ENCODE measurements at places on chromosomes 5 and 9.
A peak's percentile ranks its signal among the peaks of the same experiment; 100 is the strongest.

GRCh38 chr5:76389513-76390154, 13.5 kb upstream of the IQGAP2 start:
- DNase-seq = no peak

DNA sequence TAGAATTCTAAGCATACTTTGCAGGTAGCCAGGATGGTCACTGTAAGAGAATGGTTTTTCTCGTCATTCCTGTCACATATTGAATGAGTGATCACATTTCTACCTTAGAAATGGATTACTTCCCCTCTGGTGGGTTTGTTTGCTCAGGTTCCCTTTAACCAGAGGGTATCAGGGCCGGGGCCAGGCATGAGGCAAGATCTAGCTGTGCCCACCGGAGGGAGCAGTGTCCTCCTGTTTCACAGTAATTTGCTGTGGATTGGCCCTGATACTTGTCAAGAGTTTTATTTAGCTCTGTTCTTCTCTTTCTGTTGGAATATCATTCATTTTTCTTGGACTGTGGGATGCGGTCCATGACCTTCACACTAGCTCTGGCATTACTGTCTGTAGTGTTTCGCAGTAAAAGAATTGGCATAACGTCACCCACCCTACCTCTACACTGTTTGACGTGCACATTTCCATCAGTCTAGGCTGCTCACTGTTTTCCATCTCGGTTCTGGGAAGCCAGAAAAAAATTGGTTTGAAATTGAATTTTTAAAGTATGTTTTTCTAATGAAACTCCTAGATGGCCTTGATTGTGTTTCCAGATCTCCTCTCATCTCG, 42.4 kb upstream of the ZBED3 start:
- peak; percentile 54 for DNase-seq

DNA sequence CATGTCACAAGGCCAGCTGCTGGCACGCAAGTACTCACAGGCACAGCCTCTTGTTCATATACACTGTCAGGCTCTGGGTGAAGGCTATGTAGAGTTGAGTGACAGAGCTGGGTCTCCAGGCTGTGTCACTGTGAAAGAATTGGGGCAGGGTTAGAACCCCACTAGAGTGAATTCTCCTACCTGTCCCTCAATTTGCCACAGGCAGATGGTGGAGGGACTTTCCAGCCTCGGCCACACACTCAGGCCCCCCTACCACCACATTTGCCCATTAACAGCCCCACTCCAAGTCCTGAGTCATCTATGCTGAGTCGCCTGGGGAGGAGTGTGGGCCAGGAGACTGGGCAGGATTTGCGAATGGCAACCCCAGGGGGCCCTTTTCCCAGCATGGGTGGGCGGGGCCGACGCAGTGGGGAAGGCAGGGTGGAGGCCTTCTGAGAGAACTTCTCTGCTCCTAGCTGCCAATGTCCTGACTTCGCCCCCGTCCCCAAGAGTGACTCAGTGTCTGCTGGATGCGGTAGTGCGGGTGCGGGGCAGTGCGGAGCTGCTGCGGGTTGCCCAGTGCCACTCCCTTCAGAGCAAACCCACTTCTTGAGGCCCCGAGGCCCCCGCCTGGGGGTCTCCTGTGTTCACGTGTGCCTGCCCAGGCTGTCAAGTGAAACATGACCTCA, 50.3 kb upstream of the PSD2 start:
- peak; percentile 82 for DNase-seq

DNA sequence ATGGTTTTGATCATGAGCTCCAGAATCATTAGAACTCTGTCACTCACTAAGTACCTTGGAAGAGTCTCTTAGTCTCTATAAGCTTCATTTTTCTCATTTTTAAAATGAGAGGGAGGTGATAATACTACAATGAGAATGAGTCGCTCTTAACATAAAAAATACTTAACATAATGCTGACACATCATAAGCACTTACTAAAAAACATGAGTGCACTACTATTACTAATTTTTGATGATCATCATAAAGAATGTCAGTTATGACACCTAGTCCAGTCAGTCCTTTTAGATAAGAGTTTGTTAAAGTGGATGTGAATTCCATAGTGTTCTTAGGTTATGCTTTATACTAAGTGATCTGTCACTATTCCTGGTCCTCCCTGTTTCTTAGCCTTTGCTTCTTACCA, 200.4 kb upstream of the SLC24A2 start:
- no peak for DNase-seq

DNA sequence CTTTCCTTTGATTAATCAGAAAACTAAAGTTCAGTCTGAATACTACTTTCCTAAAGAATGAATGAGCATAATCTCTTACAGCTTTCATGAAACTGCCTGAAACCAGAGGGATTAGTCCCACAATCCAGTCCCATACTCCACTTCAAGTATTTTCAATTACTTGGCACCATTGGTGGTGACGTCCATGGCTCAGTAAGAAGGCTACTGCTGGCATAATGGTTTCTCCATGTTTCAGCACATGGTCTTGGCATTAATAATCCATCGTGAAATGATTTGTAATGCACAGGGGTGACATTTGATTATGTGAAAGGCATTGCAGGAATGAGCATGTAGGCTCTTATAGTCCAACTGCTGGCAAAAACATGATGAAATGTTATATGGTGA, 23.4 kb downstream of the LIX1 start:
- no peak for DNase-seq

GRCh38 chr9:93846349-93846748, 108.8 kb downstream of the BARX1 start:
- no peak for DNase-seq
